Epithelial cell of alveolus of lung (primary cell): ENCODE measurements at places on chromosomes 5 and 9. TPM values are rescaled to one million over a fixed set of nuclear protein-coding genes. Genes with fewer than 3 reads are reported as not detected.

Gene AQP7
- total RNA-seq: not detected in 2 replicates

Gene LVRN
- total RNA-seq: 0.13 TPM in 1 of 2 replicates, not detected in the other

Gene LCP2
- under 0.01 TPM in 1 of 2 replicates, not detected in the other for total RNA-seq

Gene GPX8
- total RNA-seq: 114 and 119 TPM in 2 replicates

Gene EGFLAM
- total RNA-seq: 0.56 and 3.4 TPM in 2 replicates

Gene TAF11L12
- not detected in 2 replicates for total RNA-seq

Gene SLC6A19
- total RNA-seq: not detected in 2 replicates

Gene SLC45A2
- total RNA-seq: not detected in 2 replicates

Gene CD274
- total RNA-seq: 2.5 and 3.7 TPM in 2 replicates

Gene SPATA31D4
- not detected in 2 replicates for total RNA-seq

Gene FAM221B
- not detected in 2 replicates for total RNA-seq

Gene LCN9
- total RNA-seq: not detected in 2 replicates

Gene C1QTNF3
- total RNA-seq: 0.13 and 0.64 TPM in 2 replicates

Gene PCDHGA2
- total RNA-seq: 0.39 and 3.8 TPM in 2 replicates

Gene CD180
- not detected in 2 replicates for total RNA-seq

Gene ACTBL2
- total RNA-seq: under 0.01 and 1.2 TPM in 2 replicates

Gene FAM13B
- total RNA-seq: 5.6 and 9.7 TPM in 2 replicates

Gene FCN1
- not detected in 2 replicates for total RNA-seq

Gene NOTCH1
- 11.7 and 13.7 TPM in 2 replicates for total RNA-seq

Gene SPEF2
- 1.8 and 5.4 TPM in 2 replicates for total RNA-seq

Gene ZNF782
- 3.5 and 4.5 TPM in 2 replicates for total RNA-seq

Gene KCTD16
- total RNA-seq: 0.40 and 1.7 TPM in 2 replicates

Gene CKMT2
- 1.6 TPM in 1 of 2 replicates, not detected in the other for total RNA-seq

Gene DMRT2
- total RNA-seq: not detected in 2 replicates

Gene OR1J2
- total RNA-seq: not detected in 2 replicates

Gene RGS3
- 23.7 and 36.1 TPM in 2 replicates for total RNA-seq

Gene CCDC192
- total RNA-seq: not detected in 2 replicates

Gene SLC6A3
- total RNA-seq: not detected in 2 replicates

Gene KCNT1
- total RNA-seq: not detected in 2 replicates

Gene CA9
- total RNA-seq: 6.7 and 52.0 TPM in 2 replicates

Gene COMMD10
- 18.9 and 29.3 TPM in 2 replicates for total RNA-seq

Gene ZNF658
- 2.6 and 4.8 TPM in 2 replicates for total RNA-seq

Gene C5orf52
- total RNA-seq: not detected in 2 replicates

Gene ROR2
- 16.3 and 79.0 TPM in 2 replicates for total RNA-seq

Gene CARTPT
- total RNA-seq: not detected in 2 replicates

Gene CTXN3
- not detected in 2 replicates for total RNA-seq

Gene ALDH1A1
- 0.13 and 6.5 TPM in 2 replicates for total RNA-seq

Gene IL7R
- 0.48 and 19.7 TPM in 2 replicates for total RNA-seq

Gene RNF180
- total RNA-seq: 0.80 and 2.6 TPM in 2 replicates

Gene GLRA1
- total RNA-seq: not detected in 2 replicates

Gene RGMB
- total RNA-seq: 32.6 and 76.0 TPM in 2 replicates

Gene ZNF608
- 9.3 and 46.2 TPM in 2 replicates for total RNA-seq

Gene APBA1
- total RNA-seq: 1.1 and 6.7 TPM in 2 replicates
